CD4-positive, alpha-beta T cell (primary cell): ENCODE measurements at places on chromosomes 6 and 20. TPM values are rescaled to one million over a fixed set of nuclear protein-coding genes. Genes with fewer than 3 reads are reported as not detected.

The C20orf96 gene
- total RNA-seq = 3.3 TPM

The CCN6 gene
- total RNA-seq = not detected

The NOTCH4 gene
- 0.53 TPM for total RNA-seq

The DEFB119 gene
- total RNA-seq = not detected

The RIPPLY2 gene
- total RNA-seq = not detected

DNA sequence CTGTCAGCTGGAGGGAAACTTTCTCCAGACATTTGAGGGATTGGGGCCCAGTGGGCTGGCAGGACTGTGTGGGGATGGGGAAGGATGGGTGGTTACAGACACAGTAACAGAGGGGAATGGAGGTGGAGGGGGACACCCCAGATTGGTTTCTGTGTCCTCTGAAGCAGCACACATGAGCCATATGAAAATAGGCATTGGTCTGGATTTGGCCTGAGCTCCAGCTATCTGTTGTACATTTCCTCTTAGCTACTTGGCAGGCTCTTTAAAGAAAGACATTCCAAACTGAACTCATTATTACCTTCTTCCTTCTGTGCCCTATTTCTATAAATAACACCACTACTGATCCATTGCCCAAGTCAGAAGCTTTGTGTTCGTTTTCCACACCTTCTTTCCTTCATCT lies 72.0 kb upstream of the PRL start:
- DNase-seq = no peak
- H3K27ac ChIP-seq = no peak overlapping the region
- no peak overlapping the region for H3K4me3 ChIP-seq
- no peaks in the 10 kb centered on the region for H3K4me1 ChIP-seq
- H3K36me3 ChIP-seq = no peaks in the 10 kb centered on the region
- H3K27me3 ChIP-seq = no peaks in the 10 kb centered on the region

GRCh38 chr6:4936681-4937041 lies 67.2 kb downstream of the RPP40 start:
- peaks cover 6% of the 10 kb centered on the region for H3K36me3 ChIP-seq
- H3K27ac ChIP-seq = no peak overlapping the region
- H3K4me3 ChIP-seq = no peak overlapping the region
- peaks cover 7% of the 10 kb centered on the region for H3K4me1 ChIP-seq

DNA sequence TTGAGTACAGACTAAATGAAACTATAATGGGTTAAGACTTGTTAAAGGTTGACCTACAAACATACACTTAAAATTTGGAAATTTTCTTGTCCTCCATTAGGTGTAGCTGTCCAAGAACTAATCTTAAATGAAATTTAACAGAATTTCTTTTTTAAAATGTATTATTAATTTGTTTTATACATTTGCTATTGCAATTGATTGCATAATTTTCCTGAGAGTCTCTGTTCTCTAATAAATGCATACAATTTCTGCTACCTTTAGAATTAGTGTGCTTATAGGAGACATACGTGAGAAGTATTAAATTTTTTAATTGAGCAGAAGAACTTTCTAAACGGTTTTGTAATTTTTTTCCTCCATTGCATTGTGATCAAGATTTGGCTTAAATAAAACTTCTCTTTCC lies 1.5 kb downstream of the FAM135A start:
- no peak for DNase-seq
- no peaks in the 10 kb centered on the region for H3K36me3 ChIP-seq
- H3K4me1 ChIP-seq = peaks cover 10% of the 10 kb centered on the region
- H3K27me3 ChIP-seq = no peaks in the 10 kb centered on the region
- H3K4me3 ChIP-seq = peak overlapping the region; percentile 65

DNA sequence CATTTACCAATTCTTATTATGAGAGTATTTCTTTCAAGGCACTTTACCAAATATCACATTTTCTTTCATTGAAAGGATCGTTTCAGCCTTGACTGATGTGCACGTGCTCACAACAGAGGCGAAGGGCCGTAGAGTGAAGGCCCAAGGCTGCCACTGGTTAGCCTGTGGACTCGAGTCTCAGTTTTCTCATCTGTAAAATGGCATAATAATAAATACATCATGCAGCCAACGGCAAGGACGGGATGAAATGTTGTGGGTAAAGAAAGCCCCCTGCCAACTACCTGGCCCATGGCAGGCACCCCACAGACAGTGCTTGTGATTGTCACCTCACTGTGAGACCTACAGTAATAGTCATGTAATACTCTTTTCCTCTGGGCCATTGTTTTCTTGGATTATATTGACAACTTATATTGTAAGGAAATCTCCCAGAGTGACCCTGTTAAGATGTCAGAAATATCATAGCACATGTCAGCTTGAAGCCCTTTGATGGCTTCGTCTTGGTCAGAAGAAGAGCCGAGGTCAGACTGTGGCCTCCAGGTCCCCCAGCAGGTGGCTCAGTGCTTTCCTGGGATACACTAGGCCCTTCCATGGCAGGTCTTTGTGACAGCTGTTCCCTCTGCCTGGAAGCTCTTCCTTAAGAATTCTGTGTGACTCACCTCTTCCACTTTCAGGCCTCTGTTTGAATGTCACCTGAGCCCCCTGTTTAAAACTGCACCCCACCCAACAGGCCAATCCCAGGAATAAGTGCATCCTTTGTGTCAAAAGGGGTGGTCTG lies 36.3 kb downstream of the FAM50B start:
- no peak for DNase-seq
- H3K4me1 ChIP-seq = no peaks in the 10 kb centered on the region
- H3K27me3 ChIP-seq = peaks cover under 1% of the 10 kb centered on the region

GRCh38 chr6:41704028-41704427 lies 31.4 kb downstream of the TFEB start:
- H3K4me1 ChIP-seq = peaks cover 41% of the 10 kb centered on the region
- H3K27ac ChIP-seq = no peak overlapping the region
- no peak overlapping the region for H3K4me3 ChIP-seq
- no peaks in the 10 kb centered on the region for H3K27me3 ChIP-seq
- peaks cover 6% of the 10 kb centered on the region for H3K36me3 ChIP-seq

GRCh38 chr6:123518441-123519188 lies 118.1 kb downstream of the TRDN start:
- H3K4me1 ChIP-seq = no peaks in the 10 kb centered on the region
- no peaks in the 10 kb centered on the region for H3K27me3 ChIP-seq
- H3K4me3 ChIP-seq = no peak overlapping the region
- H3K27ac ChIP-seq = no peak overlapping the region
- DNase-seq = no peak
- H3K36me3 ChIP-seq = no peaks in the 10 kb centered on the region

- peaks cover 22% of the 10 kb centered on the region for H3K27me3 ChIP-seq
- H3K4me3 ChIP-seq = no peak overlapping the region
- H3K27ac ChIP-seq = no peak overlapping the region
- no peaks in the 10 kb centered on the region for H3K36me3 ChIP-seq
Observed at GRCh38 chr6:154513601-154514320, 3.3 kb upstream of the CNKSR3 start.

- no peak overlapping the region for H3K4me3 ChIP-seq
- peaks cover 18% of the 10 kb centered on the region for H3K4me1 ChIP-seq
- no peak for DNase-seq
- H3K27me3 ChIP-seq = peaks cover 3% of the 10 kb centered on the region
Observed at GRCh38 chr6:149859938-149860337, 4.2 kb downstream of the LRP11 start.

DNA sequence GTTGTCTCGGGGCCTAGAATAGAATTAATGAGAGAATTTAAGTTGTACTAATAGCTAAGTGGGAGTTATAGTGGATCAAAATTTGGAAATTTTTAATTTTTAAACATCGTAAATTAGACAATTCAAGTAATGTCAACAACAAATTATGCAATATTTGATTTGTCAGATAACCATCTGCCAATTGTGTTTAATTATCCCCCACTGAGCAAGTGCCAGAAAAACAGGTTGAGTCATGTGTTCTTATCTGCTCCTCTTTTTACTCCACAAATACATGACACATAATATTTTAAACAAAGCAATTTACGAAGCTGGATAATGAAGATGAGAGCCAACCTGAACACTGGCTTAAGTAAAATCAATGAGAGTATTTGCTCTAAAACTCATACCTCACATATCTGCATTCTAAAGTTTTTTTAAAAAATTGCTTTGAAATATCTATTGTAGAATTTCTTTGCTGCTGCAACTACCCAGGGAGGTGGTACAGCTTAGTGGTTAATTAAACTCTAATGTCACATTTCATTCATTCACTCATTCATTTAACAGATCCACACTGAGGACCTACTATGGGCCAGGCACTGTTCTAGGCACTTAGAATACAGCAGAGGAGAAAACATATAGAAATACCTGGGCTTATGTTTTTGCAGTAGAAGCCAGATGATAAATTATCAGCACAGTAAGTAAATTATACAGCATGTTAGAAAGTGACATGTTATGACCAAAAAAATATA lies 57.1 kb upstream of the MAP7 start:
- peaks cover 2% of the 10 kb centered on the region for H3K4me1 ChIP-seq
- H3K36me3 ChIP-seq = peaks cover 44% of the 10 kb centered on the region
- DNase-seq = no peak
- no peaks in the 10 kb centered on the region for H3K27me3 ChIP-seq
- H3K4me3 ChIP-seq = no peak overlapping the region

DNA sequence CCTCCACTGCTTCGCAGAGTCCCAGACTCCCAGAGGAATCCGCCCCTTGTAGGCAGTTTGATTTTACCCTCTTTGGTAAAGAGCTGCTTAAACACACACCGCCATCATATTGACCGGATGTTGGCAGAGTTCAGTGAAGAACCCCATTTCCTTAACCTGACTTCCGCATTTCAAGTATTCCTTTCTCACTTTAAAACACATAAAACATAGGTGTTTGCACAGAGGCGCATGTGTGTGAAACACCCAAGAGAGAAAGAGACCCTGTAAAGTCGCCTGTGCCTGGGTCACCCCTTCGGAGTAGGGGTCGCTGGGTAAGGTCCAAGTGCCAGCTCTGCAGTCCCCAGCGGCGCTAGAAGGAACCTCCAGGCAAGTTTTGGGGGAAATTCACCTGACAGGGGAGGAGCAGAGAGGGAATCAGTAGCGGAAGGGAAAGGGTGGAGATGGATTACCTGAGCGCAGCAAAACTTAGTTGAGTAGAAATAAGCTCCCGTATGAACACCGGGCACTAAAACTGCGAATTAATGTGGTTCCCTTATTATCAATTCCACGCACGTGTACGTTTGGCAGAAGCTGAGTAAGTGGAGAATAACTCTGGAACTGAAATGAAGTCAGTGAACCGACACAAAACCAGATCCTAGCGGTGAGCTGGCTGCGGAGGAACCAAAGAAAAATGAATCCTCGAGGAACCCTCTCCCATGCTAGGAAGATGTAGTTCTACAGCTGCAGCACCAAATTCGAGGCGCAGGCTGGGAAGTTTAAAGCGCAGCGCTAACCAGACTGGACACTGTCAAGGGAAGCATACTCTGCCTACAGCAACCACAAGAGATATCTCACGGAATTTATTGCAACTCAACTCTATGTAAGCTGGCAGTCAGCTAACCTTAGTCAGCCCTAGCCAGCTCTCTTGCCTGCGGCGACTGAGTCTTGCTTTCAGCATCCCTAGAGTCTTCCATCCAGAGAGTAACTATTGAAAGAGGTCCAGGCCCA lies 3.5 kb upstream of the HTR1B start:
- H3K27ac ChIP-seq = no peak overlapping the region
- no peaks in the 10 kb centered on the region for H3K36me3 ChIP-seq

- H3K27me3 ChIP-seq = peaks cover 34% of the 10 kb centered on the region
- DNase-seq = no peak
- no peaks in the 10 kb centered on the region for H3K36me3 ChIP-seq
Observed at GRCh38 chr20:1803932-1804501, 91.2 kb upstream of the SIRPA start.

- no peaks in the 10 kb centered on the region for H3K36me3 ChIP-seq
- H3K4me3 ChIP-seq = no peak overlapping the region
- no peaks in the 10 kb centered on the region for H3K27me3 ChIP-seq
- no peak overlapping the region for H3K27ac ChIP-seq
- H3K4me1 ChIP-seq = no peaks in the 10 kb centered on the region
Observed at GRCh38 chr6:8707956-8708772, 272.8 kb upstream of the SLC35B3 start.

DNA sequence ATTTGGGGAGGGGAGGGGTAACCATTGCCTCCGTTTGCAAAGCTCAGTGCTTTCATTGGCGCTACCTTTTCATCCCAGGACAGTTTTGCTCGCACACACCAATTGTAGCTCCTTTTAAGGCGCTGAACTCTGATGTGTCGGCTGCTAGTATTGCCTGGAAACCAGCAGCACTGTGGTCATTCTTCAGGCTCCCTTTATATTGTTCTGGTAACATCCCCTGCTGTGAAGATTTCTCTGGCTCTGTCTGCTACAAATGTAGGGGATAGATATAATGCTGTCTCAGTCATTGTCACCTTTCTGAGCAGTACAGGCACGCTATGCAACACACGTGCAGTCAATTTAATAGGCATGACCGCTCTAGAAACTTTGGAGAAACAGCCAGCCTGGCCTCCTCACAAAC lies 172.9 kb upstream of the SASH1 start:
- no peaks in the 10 kb centered on the region for H3K4me1 ChIP-seq
- no peak overlapping the region for H3K4me3 ChIP-seq
- H3K27me3 ChIP-seq = no peaks in the 10 kb centered on the region
- no peaks in the 10 kb centered on the region for H3K36me3 ChIP-seq
- DNase-seq = no peak

DNA sequence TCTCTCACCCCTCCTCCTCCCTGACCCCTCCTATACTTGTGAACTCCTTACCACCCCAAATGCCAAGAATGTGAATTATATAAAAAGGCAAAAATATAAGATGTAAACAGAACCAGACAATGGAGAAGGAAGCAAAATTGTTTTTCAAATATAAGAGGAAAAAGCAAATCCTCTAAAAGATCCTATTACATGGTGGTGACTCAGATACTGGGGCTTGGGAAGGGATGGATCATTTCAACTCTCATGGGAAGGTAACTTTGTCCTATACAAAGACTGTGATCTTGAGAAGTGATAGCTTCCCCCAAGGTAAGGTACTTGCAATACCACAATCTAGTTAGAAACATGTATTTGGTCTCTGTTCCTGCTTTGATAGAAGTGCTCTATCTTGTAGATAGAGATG lies 24.6 kb upstream of the TNFRSF21 start:
- no peaks in the 10 kb centered on the region for H3K36me3 ChIP-seq
- no peak overlapping the region for H3K4me3 ChIP-seq
- no peaks in the 10 kb centered on the region for H3K27me3 ChIP-seq
- no peak for DNase-seq
- no peaks in the 10 kb centered on the region for H3K4me1 ChIP-seq
